ENCODE measurements at places on chromosomes 13 and 19.
A peak's percentile ranks its signal among the peaks of the same experiment; 100 is the strongest.

DNA sequence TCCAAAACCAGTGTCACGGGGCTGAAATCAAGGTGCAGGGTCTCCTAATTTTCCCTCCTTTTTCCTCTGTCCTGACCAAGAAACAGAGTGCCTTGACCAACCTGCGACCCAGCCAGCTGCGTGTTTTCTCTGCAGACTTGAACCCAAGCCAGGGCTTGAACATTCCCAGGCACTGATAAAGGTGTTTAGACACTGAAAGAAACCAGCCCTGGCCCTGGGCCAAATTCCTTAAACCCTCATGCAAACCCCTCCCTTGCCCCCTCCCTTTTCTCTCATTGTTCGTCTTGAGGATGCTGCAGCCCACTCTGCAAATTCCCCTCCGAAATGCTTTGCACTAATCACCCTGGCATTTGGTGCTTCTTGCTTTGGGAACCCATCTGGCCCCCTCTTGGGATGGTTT lies 9.5 kb upstream of the FFAR2 start:
- DNase-seq, result no peak

DNA sequence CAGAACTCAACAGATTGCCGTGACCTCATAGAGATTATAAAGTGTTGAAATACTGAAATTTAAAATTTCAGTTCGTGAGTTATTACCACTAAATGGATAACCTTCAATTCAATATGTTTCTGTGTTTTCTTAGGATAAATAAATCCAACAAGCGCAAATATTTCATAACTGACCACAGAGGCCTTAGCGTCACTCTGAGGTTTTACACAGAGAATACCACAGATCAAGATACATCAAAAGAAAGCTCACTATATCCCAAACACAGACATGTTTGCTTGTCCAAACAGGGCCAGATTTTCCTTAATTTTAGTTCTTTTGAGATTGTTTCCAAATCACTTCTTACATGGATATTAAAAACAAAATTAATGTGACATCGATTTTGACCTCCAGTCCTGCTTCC lies 235.8 kb downstream of the EFNB2 start:
- DNase-seq, result no peak

- peak; percentile 55 for DNase-seq
These were observed 284.3 kb downstream of the LIG4 start for GRCh38 chr13:107931056-107931455.

GRCh38 chr19:11137542-11138384 lies 17.8 kb downstream of the SPC24 start:
- DNase-seq, result peak; percentile 93

GRCh38 chr13:39379667-39380655 lies 223.0 kb downstream of the LHFPL6 start:
- DNase-seq, result no peak

DNA sequence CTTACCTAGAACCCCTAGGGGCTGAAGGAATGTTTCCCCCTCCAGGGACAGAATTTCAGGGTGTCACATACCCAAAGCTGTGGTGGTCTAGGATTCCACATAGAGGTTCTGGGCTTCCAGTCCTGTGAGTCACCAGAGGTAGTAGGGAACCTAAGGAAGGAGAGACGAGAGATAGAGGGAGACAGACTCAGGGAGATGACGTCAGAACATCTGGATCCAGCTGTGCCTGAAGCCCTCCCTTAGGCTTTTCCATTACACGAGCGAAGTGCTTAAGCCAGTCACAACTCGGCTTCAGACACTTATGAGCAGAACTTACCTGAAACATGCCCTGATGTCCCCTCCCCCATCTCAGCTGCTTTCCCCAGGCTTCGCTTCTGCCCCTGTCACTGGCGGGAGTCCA lies 11.8 kb upstream of the SELENOW start:
- DNase-seq, result no peak

DNA sequence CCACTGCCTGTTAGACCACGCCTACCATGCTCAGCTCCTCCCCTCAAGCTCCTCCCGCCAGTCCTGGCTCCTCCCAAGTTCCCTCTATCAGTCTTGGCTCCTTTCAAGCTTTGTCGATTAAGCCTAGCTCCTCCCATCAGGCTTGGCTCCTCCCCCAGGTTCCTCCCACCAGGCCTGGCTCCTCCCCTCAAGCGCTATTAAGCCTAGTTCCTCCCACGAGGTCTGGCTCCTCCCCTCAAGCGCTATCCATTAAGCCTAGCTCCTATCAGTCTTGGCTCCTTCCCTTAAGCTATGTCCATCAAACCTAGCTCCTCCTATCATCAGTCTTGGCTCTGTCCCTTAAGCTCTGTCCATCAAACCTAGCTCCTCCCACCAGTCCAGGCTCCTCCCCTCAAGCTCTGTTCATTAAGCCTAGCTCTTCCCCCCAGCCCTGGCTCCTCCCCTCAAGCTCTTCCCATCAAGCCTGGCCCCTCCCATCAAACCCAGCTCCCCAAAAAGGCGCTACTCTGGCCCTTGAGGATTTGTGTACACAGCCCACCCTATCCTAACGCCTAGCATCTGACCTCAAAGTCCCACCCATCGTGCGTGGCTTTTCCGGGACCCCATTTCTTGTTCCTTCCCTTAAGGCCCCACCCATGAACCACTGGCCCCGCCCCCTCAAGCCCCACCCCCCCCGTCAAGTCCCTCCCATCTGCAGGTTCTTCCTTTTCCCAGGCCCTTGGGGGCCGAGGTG lies 10.0 kb downstream of the CAMSAP3 start:
- peak; percentile 5 for DNase-seq

- no peak for DNase-seq
These were observed 43.8 kb downstream of the SPRY2 start for GRCh38 chr13:80297094-80297493.

GRCh38 chr19:10784257-10784656 lies 51.8 kb downstream of the TMED1 start:
- DNase-seq, result no peak

GRCh38 chr13:40096357-40096901 lies 441.0 kb downstream of the COG6 start:
- DNase-seq, result no peak

DNA sequence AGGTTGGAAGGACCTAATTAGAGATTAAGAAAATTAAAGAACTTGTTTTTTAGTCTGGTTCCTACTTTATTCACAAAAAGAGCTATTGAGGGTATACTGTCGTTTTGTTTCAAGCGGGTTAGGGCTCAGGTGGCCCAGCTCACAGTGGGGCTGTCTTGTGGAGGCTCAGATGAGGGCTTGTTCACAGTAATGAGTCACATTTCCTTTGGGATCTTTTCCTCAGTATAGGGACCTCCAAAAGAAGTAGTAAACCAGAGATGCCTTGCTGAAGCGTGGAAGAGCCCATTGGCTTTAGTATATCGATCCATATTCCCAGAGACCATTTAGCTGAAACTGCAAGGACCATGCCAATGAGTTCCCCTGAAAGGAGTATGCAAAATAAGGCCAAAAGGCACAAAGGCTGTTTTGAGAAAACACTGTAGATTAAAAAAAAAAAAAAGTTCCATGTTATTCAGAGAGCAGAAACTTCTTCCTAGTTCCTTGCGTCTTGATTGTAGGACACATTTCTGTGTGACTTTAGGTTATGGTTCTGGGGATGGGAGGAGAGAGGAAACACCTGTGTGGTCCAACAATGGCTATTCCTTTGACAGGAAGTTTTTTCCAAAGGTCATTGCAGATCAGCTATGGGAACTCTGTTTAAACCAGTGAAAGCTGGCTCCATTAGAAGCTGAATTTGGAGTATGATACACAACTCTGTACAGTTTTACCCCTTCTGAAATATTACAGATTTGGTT lies 32.8 kb upstream of the GPI start:
- no peak for DNase-seq

GRCh38 chr13:51953347-51954195 lies 57.7 kb downstream of the ATP7B start:
- DNase-seq, result no peak

DNA sequence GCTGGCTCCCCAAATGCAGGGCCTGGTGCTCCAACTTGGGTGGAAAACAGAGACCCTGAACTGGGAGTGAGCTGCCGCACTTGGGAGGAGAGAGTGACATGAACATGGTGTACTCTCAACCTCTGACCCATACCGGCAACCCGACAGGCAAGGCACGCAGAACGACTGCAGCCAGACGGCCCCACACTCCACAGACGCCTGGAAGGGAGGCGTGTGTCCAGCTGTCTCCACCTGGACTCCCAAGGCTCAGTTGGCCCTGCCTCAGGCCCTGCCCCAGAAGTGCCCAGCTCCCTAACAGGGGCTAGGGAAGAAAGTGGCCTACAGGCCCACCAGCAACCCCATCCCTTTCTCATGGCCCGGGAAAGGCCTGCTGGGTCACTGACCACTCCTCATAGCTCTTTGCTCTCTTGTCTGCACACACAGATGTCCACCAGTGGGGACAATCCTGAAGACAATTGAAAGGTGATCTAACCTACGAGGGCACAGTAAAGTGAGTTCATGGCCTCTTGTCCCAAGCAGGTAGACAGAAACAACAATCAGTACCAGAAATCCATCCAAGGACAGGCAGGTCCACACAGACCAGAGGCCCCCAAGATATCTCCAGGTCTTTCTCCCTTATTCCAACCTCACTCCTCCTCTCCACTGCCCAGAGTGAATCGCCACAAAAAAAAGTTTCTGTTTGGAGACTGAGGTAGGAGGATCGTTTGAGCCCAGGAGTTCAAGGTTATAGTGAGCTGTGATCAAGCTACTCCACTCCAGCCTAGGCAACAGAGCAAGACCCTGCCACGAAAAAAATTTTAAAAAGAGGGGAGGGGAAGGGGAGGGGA lies 28.2 kb downstream of the ELL start:
- no peak for DNase-seq

- peak; percentile 38 for DNase-seq
These were observed 35.5 kb upstream of the KLF12 start for GRCh38 chr13:74169676-74170075.

- peak; percentile 96 for DNase-seq
These were observed 43.3 kb downstream of the RFX2 start for GRCh38 chr19:6066661-6067646.

GRCh38 chr13:57673197-57673596 lies 41.7 kb downstream of the PCDH17 start:
- no peak for DNase-seq

GRCh38 chr19:4380254-4380727 lies 20.1 kb downstream of the SH3GL1 start:
- no peak for DNase-seq

- DNase-seq, result peak; percentile 54
These were observed 173.9 kb upstream of the UBL3 start for GRCh38 chr13:30024125-30024865.

DNA sequence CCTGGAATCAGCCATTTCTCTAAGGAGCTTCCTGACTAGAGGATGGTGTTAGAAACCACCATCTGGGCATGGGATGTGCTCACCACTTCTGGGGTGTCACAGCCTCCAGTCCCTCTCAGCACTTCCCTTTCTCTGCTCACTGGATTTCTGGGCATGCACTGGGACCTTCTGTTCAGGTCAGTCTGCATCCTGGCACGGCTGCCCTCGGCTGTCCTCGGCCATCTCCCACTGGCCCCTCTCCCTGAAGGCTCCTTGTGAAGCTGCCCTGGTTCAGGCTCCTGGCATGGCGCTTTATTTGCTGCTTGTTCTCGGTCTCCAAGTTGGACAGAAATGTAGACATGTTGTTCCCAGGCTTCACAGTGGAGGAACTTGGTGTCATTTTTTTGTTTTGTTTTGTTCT lies 60.0 kb downstream of the TEX29 start:
- no peak for DNase-seq

GRCh38 chr13:25575562-25575961 lies 203.8 kb downstream of the ATP8A2 start:
- no peak for DNase-seq

DNA sequence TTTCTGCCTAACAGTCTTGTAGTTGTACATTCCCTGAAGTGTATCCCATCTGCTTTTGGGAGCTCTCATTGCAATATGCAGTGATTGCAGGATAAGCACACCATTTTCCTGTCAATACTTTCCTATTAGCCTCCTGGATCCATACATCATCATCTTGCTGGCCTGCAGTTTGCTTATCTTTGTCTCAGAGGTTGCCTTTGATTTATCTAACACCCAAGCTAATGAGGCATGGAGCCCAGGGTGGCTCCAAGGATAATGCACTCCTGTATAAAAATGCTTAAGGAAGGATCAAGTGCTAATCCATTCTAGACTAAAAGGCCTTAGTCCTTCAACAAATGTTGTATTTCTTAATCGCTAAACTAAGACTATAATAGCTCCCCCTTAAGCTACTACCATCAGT lies 161.6 kb upstream of the OBI1 start:
- no peak for DNase-seq

DNA sequence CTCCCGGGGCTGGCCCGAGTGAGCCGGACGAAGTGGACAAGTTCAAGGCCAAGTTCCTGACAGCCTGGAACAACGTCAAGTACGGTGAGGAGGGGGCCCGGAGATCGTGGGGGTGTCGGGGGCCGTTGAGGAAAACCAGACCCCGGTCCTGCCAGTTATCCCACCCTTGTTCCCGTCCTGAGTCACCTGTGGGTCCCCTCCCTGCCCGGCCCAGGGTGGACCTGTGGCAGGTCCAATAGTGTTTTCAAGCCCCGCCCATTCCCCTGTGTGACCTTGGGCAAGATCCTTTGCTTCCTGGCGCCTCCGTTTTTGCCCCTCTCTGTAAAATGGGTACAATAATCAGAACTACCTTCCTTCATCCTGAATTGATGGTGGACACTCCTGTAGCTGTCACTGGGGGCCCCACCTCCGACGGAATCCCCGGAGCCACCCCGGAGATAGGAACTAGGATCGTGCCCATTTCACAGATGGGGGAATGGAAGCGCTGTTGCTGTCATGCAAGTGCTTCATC lies 593 bp downstream of the ATG4D start:
- no peak for DNase-seq

DNA sequence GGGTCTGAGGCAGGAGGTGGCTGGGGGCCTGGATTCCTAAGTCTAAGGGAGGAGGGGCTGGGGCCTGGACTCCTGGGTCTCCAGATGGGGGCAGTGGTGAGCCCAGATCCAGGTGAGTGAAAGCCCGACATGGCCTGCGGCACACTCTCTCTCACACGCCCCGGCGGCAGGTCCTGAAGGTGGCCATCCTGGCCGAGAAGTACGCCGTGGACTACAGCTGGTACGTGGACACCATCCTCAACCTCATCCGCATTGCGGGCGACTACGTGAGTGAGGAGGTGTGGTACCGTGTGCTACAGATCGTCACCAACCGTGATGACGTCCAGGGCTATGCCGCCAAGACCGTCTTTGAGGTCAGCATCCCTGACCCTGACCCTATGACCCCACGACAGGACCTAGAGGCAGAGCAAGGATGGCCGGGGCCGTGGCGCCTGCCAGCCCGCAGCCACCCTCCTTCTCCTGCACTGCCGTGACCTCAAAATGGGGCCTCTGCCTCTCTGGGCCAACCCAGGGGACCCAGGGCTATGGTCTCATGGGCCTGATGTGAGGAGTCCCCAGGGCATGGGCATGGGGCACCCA lies 13.2 kb downstream of the FUZ start:
- no peak for DNase-seq
